ENCODE measurements at places on chromosomes 3 and 15.

GRCh38 chr3:11720304-11720898, 76.7 kb upstream of the VGLL4 start:
- peak; percentile 27 for DNase-seq

GRCh38 chr15:29690765-29691475, 131.3 kb downstream of the TJP1 start:
- no peak for DNase-seq

DNA sequence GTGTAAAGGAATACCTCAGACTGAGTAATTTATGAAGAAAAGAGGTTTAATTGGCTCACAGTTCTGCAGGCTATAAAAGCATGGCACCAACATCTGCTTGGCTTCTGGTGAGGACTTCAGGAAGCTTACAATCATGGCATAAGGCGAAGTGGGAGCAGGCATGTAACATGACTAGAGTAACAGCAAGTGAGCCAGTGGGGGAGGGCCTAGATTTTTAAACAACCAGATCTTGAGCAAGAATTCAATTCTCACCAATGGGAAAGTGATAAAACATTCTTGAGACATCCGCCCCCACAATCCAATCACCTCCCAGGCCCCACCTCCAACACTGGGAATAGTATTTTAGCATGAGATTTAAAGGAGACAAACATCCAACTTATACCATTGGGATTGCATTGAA, 44.2 kb upstream of the BCL2A1 start:
- no peak for DNase-seq

DNA sequence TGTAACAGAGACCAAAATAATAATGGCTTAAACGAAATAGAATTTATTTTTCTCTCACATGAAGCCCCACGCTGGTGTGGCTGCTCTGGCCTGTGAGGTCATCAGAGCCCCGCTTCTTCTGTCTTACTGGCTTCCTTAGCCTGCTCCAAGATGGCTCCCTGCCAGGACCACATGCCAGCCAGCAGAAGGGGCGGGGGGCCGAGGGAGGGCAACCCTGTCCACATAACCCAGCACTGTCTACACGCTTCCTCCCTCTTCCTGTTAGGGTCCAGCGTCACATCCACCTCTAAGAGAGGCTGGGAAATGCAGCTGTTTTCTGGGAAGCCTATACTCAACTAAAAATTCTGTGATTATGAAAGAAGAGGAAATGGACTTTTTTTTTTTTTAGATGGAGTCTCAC, 107.9 kb upstream of the DLG1 start:
- no peak for DNase-seq

- no peak for DNase-seq
Measured at GRCh38 chr3:133256787-133257483, 142.9 kb upstream of the BFSP2 start.

DNA sequence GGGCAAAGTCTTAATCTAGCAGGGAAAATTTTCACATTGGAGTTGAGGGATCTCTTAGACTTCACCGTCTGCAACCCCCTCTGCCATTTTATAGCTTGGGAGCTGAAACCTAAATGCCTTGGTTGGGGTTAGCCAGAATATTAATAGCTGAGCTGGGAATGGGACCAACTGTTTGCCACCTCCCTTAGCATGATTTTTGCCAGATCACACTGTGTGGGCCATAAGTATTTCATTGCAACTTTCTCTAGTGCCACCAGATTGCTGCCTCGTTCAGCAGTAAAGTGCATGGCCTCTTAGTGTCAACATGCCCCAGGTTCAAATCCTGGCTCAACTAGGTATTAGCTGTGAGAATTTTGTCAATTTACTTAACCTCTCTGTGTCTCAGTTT, 55.9 kb upstream of the ABHD17C start:
- DNase-seq, result no peak

GRCh38 chr3:190596349-190597285, 82.7 kb downstream of the IL1RAP start:
- DNase-seq, result no peak

DNA sequence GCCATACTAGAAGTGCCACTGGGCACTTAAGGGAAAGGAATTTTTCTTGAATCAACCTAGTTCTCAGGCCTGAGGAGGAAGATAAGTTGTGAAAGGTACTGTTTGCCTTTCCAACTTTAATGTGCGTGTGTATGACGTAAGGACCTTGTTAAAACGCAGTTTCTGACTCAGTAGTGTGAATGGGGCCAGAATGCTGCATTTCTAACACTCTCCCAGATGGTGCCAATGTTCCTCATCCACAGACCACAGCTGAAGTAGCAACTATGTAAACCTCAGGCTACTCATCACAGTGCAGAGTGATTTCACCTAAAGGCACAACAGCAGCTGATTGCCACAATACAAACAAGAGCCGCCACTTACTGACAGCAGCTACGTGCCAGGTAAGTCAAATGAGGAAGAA, 103.6 kb downstream of the OTOL1 start:
- DNase-seq, result no peak

GRCh38 chr15:99702895-99703602, 30.2 kb downstream of the LYSMD4 start:
- DNase-seq, result no peak

DNA sequence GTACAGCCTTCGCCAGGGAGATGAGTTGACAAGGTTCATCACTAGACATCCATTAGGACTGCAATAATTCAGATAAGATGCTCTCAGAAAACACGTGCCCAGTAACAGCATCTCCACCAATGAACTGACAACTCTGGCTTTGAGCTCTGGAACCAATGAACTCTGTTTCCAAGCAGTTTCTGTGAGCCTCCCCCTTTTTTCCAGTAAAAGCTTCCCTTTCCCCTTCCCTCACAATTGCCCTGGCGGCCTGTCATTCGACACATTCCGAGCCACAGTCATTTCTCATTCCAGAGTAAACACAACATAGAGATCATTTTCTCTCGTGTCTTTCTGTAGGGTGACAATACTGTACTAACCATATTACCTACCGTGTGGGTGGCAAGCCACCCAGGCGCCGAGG, 3.6 kb downstream of the PLA2G4D start:
- no peak for DNase-seq

DNA sequence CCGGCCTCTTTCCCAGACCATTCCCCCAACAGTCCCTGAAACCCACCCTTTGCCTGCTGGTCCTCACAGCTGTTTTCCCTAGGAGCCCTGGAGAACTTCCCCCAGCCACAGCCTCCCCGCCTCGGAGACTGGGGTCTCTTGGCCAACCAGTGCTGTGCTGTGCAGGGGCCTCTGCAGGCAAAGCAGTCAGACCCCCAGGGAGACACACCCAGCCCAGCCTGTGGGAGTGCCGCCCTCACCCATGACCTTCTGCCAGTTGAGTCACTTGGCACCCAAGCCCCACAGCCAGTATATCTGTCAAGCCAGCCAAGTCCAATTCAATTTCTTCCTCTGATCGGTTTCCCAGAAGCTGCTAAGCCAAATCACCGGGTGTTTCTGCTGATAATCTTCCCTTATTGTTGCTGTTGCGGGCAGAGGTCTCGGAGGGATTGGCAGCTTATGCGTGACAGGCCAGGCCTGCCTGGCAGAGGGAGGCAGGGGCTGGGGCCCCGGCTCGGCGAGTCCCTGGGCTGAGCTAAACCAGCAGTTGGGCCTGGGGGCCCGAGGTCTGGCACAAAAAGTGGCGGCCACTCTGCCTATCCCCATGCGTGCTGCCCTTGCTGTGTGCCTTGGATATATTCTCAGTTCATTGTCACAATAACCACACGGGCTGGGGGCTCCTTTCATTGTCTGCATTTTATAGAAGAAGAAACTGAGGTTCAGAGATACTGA, 65.6 kb upstream of the SLC6A1 start:
- no peak for DNase-seq

DNA sequence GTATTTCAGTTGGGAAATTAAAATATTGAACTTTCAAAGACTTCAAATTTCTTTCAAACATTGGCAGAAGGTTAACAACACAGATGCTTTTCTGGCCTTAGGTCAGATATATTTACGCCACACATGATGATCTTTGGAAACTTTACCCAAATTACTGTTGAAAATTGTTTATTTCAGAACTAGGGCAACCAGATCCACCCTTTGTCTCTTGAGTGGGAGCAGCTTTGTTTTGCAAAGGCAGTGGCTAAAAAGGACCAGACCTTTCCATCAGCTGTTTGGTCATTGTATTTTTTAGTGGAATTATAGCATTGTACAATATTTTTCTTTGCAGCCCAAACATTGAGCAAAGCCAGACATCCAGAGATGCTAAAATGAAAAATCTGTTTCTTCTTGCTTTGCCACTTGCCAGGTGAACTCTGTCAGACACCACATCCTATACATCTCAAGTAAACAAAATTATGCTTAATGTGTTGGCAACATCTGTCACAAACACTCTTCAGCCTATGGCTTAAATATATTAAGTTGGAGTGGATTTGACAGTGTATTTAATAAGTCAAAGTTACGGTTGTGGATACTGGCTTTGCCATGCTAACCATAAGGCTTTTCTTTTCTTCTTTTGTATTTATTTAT, 651.9 kb downstream of the RBMS3 start:
- no peak for DNase-seq

- DNase-seq, result no peak
Measured at GRCh38 chr15:62512904-62513303, 347.8 kb upstream of the C2CD4B start.

DNA sequence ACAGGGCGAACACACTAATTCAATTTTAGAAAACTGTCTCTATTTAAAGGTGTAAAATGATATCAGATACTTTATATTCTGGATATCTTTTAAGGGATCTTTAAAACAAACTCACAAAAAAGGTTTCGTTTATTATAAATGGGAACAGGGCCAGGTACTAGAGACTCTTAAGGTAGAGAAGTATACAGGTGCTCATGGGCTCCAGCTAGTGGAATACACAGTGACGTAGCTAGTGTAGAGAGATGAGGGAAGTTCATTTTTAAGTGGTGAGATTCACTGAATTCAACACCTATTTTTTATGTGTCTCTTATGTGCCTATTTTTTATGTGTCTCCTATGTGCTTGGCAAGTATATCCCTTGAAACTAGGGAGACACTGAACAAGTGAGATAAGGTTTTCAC, 132.7 kb upstream of the FAM3D start:
- no peak for DNase-seq

- no peak for DNase-seq
Measured at GRCh38 chr3:163563485-163563884, 1514.8 kb downstream of the SI start.

GRCh38 chr3:66885326-66886000, 112.6 kb upstream of the KBTBD8 start:
- DNase-seq, result no peak

- DNase-seq, result no peak
Measured at GRCh38 chr3:73791356-73791755, 166.6 kb upstream of the PDZRN3 start.

DNA sequence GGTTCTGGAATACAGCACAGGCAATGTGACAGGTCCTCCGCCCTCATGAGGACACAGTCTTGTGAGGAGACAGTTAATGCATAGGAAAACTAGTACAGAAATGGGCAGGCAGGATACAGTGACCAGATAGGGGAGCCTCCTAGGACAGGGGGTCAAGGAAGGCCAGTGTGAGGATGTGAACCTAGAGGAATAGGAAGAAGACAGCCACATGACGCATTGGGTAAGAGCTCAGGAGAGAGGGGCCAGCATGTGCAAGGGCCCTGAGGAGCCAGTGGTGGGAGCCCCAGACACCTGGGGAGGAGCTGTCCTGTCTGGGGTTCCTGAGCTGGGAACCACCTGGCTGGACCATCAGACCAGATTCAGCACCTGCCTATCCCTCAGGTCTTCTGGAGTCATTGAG, 15.6 kb downstream of the IRAK2 start:
- no peak for DNase-seq

GRCh38 chr3:164806188-164806587, 272.1 kb downstream of the SI start:
- no peak for DNase-seq

DNA sequence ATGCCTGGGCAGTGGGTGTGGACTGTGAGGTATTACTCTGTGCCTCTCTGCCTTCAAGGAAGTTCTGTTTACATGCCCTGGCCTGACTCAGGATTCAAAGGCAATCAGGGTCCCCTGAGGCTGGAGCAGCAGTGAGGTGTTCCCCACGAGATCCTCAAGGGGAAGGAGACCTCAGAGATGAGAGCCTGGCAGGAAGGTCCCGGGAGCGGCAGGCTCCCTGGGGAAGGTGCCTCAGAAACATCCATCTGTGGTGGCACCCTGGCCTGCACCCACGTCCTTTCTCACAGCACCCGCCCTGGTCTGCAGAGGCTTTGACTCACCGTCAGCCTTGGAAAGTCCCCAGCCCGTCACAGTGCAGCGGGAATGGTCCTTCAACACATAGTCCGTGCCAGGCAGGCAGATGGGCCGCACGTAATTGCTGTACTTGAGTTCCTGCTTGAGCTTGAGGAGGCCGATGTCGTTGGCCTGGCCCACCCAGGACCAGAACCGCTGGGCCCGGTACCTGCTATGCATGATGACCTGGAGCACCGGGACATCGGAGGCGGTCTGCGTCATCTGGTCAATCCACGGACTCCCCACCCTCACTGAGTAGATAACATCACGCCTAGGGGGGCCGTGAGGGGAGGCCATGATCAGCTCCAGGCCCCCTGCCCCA, 3.6 kb downstream of the PRSS50 start:
- no peak for DNase-seq

GRCh38 chr15:28003302-28004037, 95.6 kb downstream of the OCA2 start:
- no peak for DNase-seq

- no peak for DNase-seq
Measured at GRCh38 chr15:81604713-81605112, 230.7 kb upstream of the TMC3 start.

DNA sequence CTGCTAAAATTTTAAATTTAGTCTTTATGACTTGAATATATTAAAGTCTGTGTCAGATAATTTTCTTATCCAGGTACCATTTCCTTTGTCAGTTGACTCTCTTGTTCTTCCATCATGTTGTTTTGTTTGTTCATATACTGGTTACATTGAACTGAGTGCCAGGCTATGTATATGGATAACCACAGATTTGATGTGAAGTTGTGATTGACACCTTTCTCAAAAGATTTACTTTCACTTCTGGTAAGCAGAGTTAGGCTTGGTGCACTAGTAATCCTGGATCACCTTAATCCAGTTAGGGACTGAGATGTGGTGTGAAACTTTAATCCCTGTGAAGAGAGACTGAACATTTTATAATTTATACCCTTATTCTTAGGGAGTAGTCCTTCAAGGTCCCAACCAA, 99.4 kb downstream of the ADAM10 start:
- no peak for DNase-seq

GRCh38 chr3:32373844-32374243, 17.8 kb upstream of the CMTM7 start:
- DNase-seq, result no peak

- DNase-seq, result no peak
Measured at GRCh38 chr3:122080207-122080587, 25.0 kb downstream of the CD86 start.

GRCh38 chr3:105512061-105512460, 145.4 kb downstream of the ALCAM start:
- DNase-seq, result no peak

GRCh38 chr15:78311292-78311691, 11.9 kb upstream of the SKIC8 start:
- no peak for DNase-seq

GRCh38 chr3:164196477-164196876, 881.8 kb downstream of the SI start:
- DNase-seq, result no peak

- no peak for DNase-seq
Measured at GRCh38 chr3:117844676-117845075, 1135.1 kb downstream of the TUSC7 start.

- DNase-seq, result no peak
Measured at GRCh38 chr3:177026505-177027277, 170.6 kb downstream of the TBL1XR1 start.

- DNase-seq, result no peak
Measured at GRCh38 chr3:157128771-157129681, 30.9 kb downstream of the CCNL1 start.

- no peak for DNase-seq
Measured at GRCh38 chr3:104735691-104736090, 631.0 kb upstream of the ALCAM start.

Measured in stimulated activated CD4-positive, alpha-beta T cell treated with anti-CD3 and anti-CD28 coated beads, Interleukin-2, amount 100 ng/mL, for 4 hours (primary cell).